ENCODE measurements at places on chromosomes 13 and 19.

- peaks cover 100% of the 10 kb centered on the region for H3K27me3 ChIP-seq
- no peak overlapping the region for H3K4me3 ChIP-seq
- peak; percentile 75 for DNase-seq
- no peak overlapping the region for H3K27ac ChIP-seq
- H3K4me1 ChIP-seq, result peaks cover 3% of the 10 kb centered on the region
- H3K36me3 ChIP-seq, result no peaks in the 10 kb centered on the region
Observed at GRCh38 chr19:10290357-10290875, 664 bp downstream of the ICAM5 start.

DNA sequence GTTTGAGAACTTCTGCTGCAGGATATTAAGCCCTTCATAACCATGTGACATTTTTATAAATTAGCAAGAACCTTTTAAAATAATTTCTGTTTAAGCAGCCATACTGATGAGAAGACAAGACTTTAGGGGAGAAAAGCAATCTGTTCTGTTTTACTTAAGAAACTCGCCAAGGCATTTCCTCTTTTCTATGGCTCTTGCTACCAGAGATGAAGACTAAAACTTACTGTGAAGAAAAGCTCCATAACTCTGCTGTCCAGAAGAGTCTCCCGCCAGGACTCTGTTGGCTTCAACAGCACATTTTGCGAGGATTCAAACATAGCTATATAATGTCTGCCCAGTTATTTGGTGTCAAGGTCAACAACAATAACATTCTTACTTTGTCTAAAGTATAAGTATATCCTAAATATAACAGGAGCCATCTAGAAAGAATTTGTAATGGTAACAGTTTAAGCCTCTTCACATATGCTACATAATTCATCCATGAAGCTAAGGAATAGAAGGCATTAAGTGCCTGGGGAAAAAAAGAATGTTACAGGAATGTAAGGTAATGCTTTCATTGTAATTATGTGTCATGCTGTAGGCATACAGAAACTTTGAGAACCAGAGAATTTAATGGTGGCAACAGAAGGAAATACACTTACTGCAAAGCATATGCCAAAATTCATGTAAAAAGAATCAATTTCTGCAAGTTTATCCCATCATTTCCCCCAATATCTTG is 53.2 kb upstream of the EEF1AKMT1 start:
- H3K27ac ChIP-seq, result no peak overlapping the region
- H3K27me3 ChIP-seq, result no peaks in the 10 kb centered on the region
- H3K4me1 ChIP-seq, result peaks cover 5% of the 10 kb centered on the region
- peaks cover 13% of the 10 kb centered on the region for H3K36me3 ChIP-seq

GRCh38 chr19:9406798-9407352 is 28.5 kb downstream of the ZNF266 start:
- H3K27ac ChIP-seq, result no peak overlapping the region
- H3K4me3 ChIP-seq, result no peak overlapping the region
- H3K4me1 ChIP-seq, result no peaks in the 10 kb centered on the region
- H3K27me3 ChIP-seq, result no peaks in the 10 kb centered on the region

GRCh38 chr19:55672418-55672817 is 2.6 kb upstream of the EPN1 start:
- no peak for DNase-seq
- H3K4me3 ChIP-seq, result no peak overlapping the region
- peaks cover 43% of the 10 kb centered on the region for H3K36me3 ChIP-seq
- H3K27me3 ChIP-seq, result no peaks in the 10 kb centered on the region

DNA sequence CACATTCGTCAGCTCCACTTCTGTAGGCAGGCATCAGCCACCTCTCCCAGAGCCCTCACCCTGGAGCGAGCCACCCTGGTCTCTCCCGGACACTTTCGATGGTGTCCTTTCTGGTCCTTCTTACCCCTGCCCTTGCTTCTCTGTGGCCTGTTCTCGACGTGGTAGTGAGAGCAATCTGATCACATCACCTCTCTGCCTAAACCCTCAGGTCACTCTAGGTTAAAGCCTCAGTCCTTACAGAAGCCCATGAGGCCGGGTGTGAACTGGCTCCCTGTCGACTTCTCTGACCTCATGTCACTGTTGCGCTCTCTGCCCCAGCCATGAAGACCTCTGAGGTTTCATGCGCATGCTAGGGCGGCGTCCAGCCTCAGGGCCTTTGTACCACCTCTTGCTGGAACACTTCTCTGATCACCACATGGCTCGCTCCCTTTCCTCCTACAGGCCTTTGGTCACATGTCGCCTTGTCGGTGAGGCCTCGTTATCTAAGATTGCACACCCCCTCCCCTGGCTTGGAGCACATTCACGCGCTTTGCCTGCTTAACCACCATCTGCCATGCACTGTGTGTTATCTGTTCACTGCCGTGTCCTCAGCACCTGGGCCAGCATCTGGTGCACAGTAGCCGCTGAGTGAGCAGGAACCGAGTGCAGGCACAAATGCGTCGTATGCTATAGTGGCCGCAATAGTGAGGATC is 101.5 kb downstream of the DPF1 start:
- peaks cover 28% of the 10 kb centered on the region for H3K36me3 ChIP-seq
- no peak overlapping the region for H3K4me3 ChIP-seq

DNA sequence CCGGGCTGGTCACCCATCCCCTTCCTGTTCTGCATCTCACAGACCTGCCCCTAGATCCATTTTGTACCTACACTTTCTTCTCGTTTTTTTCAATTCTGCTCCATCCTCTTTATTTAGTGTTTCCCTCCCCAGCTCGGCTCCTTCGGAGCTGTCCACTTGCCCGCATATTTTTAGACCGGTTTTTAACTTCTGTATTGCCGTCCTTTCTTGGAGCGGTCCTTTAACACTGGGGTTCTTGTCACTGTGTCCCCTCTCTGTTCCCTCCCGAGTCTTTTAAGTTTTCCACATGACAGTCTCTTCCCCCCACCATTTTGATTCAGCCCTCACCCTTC is 1.7 kb downstream of the ARHGAP35 start:
- H3K27ac ChIP-seq, result no peak overlapping the region
- peaks cover 34% of the 10 kb centered on the region for H3K27me3 ChIP-seq

- no peaks in the 10 kb centered on the region for H3K4me1 ChIP-seq
- H3K36me3 ChIP-seq, result no peaks in the 10 kb centered on the region
- H3K27ac ChIP-seq, result no peak overlapping the region
- peak; percentile 18 for DNase-seq
- H3K4me3 ChIP-seq, result no peak overlapping the region
- H3K27me3 ChIP-seq, result no peaks in the 10 kb centered on the region
Observed at GRCh38 chr19:30525383-30525782, 153.2 kb downstream of the ZNF536 start.

All from endodermal cell (in vitro differentiated cells).